ENCODE measurements at places on chromosomes 5 and 9.

DNA sequence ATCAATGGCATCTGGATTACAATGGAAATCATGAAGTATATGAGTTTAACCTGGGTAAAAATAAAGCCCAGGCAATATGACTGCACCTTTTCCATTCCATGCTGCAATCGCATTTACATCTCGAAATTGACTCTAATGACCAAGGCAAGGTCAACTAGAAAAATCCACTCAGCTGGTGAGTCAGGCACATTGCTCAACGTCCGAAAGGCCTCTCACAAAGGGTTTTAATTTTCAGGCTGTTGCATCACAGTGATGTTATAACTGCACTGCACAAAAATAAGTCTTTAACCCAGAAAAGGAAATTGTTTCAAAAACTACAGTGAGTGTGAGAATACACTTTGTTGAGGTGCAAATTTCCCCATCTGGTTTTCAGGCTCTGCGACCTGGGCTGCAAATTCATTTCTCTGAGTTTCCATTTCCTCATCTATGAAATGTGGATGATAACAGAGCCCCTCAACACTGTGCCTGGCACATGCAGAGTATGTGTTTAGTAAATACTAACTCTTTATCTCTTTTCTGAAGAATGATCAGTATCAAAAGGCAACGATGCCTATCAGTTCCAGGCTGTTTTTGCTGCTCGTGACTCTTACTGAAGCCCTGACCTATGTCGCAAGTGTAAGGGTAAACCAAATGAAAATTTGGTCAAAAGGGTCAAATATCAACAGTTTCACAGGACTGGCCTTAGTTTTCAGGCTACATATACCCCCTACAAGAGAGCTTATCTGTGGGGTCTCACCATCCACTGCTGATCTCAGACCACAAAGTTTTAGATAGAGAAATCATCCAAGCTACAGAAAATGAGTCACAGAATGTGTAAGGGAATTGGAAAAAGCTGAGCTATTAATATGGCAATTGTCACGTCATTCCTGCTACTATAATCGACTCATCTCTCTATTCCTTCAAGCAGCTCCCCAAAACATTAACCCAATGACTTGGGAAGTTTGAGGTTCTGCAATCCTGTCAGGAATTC, 4.1 kb downstream of the NFIL3 start:
- no peak for DNase-seq

- DNase-seq, result no peak
These were observed 50.5 kb downstream of the CXXC5 start for GRCh38 chr5:139698490-139699146.

- no peak for DNase-seq
These were observed 87.3 kb downstream of the INSYN2B start for GRCh38 chr5:169893010-169893409.

DNA sequence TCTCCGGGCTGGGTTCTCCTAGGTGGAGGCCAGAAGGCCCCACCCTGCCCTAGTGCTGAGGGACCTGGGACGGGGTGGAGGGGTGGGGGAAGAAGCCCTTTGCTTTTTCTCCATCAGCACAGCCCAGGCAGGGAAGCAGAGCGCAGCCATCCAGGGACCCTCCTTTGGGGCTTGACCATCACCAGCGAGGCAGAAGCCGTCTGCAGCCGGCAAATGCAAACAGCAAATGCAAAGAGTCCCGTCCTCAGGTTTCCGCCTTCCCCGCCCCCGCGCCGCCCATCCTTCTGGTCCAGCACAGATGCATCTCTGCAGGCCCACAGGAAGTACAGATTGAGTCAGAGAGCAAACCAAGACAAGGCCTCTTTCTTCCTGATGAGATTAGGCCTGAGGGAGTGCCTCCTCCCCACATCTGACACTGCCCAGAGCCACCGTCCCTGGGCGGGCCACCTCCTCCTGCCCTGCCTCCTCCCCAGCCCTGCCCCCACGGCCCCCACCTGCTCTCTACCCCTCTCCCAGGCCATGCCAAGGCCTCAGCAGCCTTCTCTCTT, 23.4 kb downstream of the CORO2A start:
- no peak for DNase-seq

DNA sequence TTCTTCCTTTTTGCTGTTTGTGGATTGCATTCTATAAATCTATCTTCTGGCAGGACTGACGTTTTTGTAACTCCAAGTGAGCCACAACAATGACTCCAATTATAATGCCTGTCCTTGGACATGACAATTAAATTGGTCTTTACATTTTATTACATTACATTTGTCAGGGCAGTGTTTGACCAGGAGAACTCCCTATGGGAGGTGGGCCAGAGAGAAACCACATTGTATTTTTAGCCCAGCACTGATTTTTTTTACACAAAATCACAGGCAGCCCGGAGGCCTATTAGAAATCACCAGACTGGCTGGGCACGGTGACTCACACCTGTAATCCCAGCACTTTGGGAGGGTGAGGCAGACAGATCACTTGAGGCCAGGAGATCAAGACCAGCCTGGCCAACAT, 99.1 kb upstream of the SMC5 start:
- DNase-seq, result no peak

- DNase-seq, result no peak
These were observed 65.3 kb upstream of the NTRK2 start for GRCh38 chr9:84604223-84604622.

GRCh38 chr9:86672966-86673365, 274.3 kb downstream of the GAS1 start:
- DNase-seq, result no peak

DNA sequence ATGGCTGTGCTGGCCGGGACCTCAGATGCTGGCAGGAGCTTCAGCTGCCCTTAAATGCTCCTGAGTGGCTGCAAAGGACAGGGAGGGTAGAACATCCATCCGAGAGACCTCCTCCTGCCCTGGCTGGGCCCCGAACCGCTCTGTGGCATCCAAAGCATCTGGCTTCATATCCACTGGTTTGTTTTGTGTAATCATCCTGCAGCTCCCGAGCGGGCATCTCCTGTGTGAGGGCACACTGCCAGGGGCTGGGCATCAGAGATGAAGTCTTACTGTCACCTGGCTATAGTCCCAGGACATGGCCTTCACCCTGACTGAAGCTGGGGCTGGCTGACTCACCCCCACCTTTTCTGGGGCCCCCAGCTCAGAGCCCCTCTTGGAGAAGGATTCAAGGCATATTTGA, 18.5 kb upstream of the NTNG2 start:
- DNase-seq, result no peak

DNA sequence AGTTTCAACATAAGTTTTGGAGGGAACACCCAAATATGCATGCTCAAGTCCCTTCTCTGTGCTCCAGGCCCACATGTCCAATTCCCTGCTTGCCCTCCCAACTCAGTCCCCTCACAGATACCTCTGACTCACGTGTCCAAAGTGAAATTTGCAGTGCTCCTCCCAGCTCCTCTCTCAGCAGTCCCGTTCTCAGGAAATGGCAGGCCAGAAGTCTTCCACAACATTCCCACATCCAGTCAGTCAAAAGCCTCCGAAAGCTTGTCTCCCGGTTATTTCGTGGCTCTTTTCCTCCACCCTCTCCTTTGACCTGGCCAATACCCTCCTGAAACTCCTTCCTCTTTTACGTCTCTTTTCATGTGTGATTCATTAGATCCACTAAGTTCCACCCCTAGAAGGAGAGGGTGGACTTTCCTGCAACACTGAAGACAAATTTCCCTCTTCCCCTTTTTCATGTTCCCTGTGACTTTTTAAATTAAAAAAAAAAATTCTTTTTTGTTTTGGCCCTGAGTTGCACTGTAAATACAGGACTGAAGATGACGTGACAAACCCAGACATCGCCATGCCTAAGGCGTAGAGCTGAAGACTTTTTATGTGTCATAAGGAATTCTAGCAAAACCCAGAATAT, 12.8 kb upstream of the MGAT1 start:
- no peak for DNase-seq

- peak; percentile 86 for DNase-seq
These were observed 14.1 kb upstream of the SFXN1 start for GRCh38 chr5:175464074-175464941.

DNA sequence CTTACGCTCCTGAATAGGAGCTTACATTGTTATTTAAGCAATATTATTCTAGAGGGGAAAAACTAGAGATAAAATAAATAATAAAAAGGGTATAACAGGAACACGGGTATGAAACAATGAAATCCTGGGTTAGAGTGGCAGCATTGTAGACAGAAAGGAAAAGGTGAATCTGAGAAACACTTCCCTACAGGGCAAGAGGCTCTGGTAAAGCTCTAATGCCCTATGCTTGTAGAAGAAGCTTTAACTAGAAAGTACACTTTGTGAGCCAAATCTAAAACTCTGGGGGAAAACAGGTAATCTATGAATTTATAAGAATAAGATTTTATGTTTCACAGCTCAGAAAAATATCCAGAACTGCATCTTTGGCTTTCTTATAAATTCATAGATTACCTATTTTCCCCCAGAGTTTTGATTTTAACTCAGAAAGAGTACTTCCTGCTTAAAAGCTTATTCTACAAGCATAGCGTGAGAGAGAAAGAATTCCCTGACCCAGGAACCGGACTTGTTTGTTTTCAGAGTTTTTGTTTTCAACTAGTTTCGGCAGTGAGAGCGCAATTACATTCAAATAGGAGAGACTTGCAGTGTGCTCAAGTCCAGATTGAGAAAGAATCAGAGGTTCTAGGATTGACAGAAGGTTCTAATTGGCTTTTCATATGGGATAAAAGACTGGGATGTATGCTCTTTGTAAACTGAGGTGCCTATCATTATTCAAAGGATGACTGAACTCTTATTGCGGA, 651.0 kb upstream of the RORB start:
- no peak for DNase-seq
